ENCODE measurements at places on chromosomes 11 and 22.

- DNase-seq, result no peak
Measured at GRCh38 chr11:133337951-133338418, 194.3 kb downstream of the OPCML start.

GRCh38 chr11:2209370-2209801 is 37.8 kb upstream of the TH start:
- no peak for DNase-seq

GRCh38 chr11:133934599-133935550 is 21.9 kb downstream of the IGSF9B start:
- DNase-seq, result no peak

DNA sequence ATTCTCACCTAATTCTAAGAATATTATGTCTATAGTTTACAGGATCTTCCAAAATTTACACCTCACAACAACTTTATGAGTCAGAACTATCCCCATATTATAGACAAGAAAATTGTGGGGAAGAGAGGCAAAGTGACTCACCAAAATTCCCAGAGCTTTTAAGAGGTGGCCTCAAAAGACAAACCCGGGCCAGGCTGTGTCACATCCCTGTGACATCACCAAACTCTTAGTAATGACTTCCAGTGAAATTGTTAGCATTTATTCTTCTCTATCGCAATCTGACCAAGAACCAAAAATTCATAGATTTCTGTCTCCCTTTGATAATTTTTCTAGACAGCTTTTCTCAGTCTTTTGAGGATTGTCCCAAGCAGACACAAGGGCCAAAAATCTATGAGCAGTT is 134.3 kb downstream of the SNX19 start:
- DNase-seq, result no peak

DNA sequence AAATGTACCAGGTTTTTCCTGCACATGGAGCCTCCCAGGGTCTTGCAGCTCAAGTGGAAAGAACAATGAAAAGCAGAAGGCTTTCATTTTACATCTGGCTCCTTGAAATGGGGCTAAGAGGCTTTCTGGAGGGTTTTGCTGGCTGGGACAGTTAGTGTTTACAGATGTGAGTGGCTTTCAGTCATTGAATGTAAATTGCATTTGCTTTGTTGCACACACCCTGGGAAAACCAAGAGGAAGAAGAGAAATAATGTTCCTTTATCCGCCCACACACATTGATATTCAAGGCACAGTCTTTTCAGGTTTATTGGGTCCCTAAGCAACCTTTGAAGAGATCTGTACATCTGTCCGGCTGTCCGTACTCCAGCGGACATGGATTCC is 144.5 kb downstream of the SPON1 start:
- no peak for DNase-seq

GRCh38 chr11:79201677-79202347 is 239.0 kb downstream of the TENM4 start:
- no peak for DNase-seq

GRCh38 chr11:9562716-9563115 is 10.8 kb upstream of the WEE1 start:
- DNase-seq, result peak; percentile 23

- DNase-seq, result no peak
Measured at GRCh38 chr11:65962141-65962564, 619 bp downstream of the SART1 start.

- no peak for DNase-seq
Measured at GRCh38 chr11:129089279-129089678, 102.8 kb downstream of the ARHGAP32 start.

GRCh38 chr11:1123970-1124369 is 33.8 kb upstream of the MUC5AC start:
- DNase-seq, result no peak

- DNase-seq, result peak; percentile 23
Measured at GRCh38 chr11:17014833-17015626, 816 bp upstream of the PLEKHA7 start.

DNA sequence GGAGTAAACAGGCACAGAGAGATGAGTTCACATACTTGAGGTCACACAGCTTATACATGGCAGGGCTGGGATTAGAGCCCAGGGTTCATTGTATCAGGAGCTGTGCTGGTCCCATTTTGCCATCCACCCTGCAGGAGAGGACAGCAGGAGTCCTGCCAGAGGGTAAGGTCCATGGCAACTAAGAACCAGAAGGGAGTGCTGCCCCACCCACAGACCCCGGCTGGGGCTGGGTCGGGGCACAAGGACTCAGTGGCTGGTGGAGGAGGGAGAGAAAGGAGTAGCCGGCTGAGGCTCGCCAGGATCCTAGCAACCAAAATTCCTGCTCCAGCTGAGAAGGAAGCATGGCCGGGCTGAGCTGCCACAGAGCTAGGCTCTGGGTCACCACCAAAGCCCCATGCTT is 25.9 kb upstream of the TP53I11 start:
- DNase-seq, result no peak

DNA sequence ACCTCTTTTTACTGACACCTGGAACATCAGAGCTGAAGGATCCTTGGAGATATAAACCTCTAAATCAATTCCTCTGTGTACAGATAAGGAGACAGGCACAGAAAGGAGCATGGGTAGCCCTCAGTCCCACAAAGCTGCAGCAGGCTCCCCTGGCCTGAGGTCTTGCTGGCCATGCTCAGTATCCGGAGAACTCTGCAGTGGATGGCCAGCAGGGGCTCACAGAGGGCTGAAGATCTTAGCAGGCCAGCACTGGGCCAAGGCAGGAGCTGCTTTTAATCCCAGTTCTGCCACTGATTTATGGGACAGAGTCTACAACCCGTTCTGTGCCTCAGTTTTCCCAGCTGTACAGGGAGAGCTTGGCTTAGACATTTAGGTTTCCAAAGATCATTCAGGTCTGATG is 52.6 kb upstream of the LRRC32 start:
- DNase-seq, result no peak

DNA sequence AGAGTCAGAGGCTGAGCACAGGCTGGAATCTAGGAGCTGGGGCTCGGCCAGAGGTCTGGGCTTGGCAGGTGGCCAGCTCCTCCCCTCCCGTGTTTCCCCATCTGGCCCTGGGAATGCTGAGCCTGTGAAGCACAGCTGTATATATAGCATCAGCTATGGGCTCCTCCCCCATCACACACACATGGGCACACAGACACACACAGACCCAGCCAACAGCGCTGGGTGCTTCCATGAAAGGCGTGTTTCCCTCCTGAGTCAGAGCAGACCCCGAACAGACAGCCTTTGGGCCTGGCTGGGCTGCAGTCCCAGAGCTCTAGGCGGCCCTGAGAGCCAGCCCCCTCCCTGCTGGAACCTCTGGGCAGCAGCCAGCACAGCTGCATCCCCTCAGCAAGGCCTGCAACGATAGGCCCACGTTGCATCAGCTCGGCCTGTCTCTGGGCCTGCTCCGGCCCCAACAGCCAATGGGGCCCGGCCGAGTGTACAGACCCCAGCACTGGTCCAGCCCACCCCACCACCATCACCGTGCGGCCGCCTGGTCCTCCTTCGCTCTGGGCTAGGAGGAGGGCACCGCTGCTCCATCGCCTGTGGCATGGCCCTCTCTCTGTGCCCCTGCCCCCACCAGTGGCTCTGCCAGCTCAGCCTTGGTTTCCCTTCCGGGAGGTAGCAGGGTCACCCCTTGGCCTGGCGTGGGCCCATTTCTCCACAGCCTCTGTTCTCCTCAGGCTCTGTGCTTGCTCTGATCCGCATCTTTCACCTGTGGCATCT is 7.6 kb upstream of the SERPINH1 start:
- no peak for DNase-seq

GRCh38 chr11:70537576-70538571 is 139.5 kb downstream of the CTTN start:
- no peak for DNase-seq

- DNase-seq, result no peak
Measured at GRCh38 chr11:103594283-103594682, 442.2 kb upstream of the DDI1 start.

DNA sequence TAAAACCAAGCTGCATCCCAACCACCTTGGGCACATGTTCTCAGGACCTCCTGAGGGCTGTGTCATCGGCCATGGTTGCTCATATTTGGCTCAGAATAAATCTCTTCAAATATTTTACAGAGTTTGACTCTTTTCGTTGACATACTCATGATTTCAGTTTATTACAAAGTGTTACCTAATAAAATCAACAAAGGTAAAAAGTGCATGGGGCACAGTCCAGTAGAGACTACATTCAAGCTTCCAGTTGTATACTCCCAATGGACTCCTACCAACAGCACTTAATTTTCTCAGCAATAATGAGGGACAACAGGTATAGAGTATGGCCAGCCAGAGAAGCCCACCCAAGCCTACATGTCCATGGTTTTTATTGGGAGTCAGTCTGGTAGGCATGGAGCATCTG is 347.9 kb upstream of the FAT3 start:
- no peak for DNase-seq

- DNase-seq, result no peak
Measured at GRCh38 chr11:96925862-96926261, 536.0 kb downstream of the JRKL start.

- no peak for DNase-seq
Measured at GRCh38 chr11:3840870-3841425, at the start of gene RHOG. Gene RHOG (minus strand): TSS chr11:3840959. CDS start chr11:3828138, 12,821 bp downstream.

- no peak for DNase-seq
Measured at GRCh38 chr11:36657610-36658267, 59.7 kb upstream of the RAG2 start.

- DNase-seq, result peak; percentile 92
Measured at GRCh38 chr11:9384535-9385326, at the start of gene IPO7. Gene IPO7 (plus strand): TSS chr11:9384652. CDS start chr11:9384764, 112 bp downstream.

DNA sequence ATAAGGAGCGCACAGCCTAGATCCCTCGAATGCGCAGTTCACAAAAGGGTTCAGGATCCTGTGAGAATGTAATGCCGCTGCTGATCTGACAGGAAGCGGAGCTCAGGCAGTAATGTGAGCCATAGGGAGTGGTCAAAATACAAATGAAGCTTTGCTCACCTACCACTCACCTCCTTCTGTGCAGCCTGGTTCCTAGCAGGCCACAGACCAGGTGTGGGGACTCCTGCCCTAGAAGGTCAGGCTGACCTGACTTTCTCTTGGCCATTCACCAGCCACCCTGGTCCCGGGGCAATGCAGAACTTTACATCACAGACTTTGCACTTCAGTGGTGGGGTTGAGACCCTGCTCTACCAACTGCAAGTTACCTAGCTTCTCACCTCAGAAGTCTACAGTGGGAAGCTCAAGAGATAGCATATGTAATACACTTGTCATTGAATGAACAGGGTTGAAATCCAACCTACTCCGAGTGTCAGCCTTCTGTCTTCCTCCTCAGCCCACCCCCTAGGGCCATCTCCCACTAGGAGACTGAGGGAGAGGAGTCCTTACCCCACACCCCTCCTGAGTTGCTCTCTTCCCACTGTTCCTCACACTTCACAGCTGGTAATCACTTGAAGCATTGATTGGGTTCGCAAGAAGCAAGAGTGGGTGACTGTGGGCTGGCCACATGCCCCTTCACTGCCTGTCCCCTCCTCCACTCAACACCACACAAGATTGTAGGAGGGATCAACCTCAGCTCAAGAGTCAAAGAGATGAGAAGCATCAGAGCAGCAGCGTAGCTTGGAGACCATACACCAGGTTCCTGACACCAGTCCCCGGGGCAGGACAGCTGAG is 2.0 kb upstream of the KCNJ1 start:
- DNase-seq, result peak; percentile 53

DNA sequence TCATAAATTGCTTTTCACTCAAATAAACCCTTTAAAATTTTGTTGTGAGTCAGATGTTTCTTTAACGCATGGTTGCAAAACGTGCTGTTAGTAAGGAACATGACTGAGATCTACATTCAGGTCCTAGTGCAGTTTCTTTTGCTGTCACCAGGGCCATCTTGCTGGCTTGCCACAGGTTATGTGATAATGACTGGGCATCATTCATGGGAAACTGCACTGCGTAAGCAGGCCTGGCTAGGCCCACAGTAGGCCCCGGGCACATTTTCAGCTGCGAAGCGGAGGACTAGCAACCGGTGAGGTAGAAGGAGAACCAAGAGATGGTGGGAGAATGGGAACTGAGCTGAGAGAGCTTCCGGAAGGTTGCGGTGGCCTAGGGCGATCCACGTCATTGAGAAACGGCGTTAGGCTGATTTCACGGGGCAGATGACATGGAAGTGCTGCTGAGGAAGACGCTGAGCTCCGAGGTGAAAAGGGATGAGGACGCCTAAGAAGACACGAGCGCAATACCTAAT is 3.2 kb upstream of the KLHDC7B start:
- no peak for DNase-seq

GRCh38 chr11:11992257-11993212 is 15.9 kb downstream of the DKK3 start:
- no peak for DNase-seq

DNA sequence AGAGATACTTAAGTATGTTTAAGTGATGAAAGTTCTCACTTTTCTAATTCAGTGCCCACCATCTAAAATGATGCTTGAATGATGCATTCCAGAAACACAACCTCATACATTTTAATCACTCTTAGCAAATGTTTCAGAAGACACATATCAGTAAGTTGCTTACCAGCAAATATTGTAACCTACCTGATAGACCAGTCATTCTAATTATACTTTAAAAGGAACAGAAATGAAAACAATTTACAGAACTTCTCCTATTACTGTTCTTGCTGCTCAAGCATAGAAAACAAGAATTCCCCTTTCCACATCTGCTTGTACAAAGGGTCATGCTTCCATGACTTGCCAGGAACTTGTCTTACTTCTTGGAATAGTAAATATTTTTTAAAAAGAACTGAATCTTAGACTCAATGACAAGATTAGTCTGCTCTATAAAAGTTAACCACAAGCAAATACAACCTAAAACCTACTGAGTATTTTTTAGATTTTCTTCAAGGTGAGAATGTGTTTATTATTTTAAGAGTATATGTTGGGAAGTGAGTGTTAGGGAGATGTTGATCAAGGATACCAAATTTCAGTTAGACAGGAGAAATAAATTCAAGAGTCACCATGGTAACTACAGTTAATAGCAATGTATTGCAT is 82.0 kb upstream of the SC5D start:
- no peak for DNase-seq

- DNase-seq, result no peak
Measured at GRCh38 chr11:35566181-35566580, 40.8 kb upstream of the PAMR1 start.

DNA sequence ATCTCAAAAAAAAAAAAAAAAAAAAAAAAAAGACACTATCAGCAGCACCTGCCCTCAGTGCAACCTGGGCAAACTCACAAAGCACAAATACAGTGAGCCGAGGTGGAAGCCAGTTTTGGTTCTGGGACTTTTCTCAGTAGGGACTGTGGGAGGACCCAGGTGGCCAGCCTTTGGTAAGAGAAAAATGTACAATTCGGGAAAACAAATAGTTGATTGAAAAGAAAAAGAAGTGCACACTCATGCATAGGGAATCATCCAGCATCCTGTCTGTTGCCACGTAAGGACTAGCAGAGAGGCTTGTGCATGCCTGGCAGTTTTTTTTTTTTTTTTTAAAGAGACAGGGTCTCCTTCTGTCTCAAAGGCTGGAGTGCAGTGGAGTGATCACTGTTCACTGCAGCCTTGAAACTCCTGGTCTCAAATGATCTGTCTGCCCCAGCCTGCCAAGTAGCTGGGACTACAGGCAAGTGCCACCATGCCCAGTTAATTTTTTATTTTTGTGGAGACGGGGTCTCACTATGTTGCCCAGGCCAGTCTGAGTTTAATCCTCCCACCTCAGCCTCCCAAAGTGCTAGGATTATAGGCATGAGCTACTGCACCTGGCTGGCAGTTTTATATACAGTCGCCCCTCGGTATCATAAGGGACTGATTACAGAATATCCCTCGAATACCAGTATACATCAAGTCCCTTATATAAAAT is 36.7 kb downstream of the TPST2 start:
- DNase-seq, result no peak
